ENCODE measurements at places on chromosomes 12 and 14.

GRCh38 chr12:112906712-112907414 is at the start of gene OAS1:
Gene OAS1 (plus strand): TSS chr12:112906962. CDS start chr12:112907040, 78 bp downstream.
- DNase-seq = peak; percentile 20

- no peak for DNase-seq
These were observed 25.2 kb downstream of the TMEM30B start for GRCh38 chr14:61255968-61256367.

DNA sequence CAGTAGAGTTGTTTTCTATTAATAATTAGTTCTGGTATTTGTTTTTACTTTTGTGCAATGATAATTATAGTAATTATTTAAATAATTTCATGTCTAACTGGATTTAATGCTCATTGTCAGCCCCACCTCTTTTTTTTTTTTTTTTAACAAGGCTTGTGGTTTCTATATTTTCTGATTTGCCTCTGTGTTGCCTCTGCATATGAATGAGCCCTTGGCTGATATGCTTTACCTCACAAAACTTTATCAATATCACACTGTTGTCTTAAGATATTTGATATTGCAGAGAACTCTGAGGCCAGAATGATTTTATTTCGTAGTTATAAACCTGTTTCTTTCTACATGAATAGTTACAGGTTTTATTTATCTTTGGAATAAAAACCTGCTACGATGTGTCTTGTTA is 116.2 kb upstream of the ATP2B1 start:
- no peak for DNase-seq

DNA sequence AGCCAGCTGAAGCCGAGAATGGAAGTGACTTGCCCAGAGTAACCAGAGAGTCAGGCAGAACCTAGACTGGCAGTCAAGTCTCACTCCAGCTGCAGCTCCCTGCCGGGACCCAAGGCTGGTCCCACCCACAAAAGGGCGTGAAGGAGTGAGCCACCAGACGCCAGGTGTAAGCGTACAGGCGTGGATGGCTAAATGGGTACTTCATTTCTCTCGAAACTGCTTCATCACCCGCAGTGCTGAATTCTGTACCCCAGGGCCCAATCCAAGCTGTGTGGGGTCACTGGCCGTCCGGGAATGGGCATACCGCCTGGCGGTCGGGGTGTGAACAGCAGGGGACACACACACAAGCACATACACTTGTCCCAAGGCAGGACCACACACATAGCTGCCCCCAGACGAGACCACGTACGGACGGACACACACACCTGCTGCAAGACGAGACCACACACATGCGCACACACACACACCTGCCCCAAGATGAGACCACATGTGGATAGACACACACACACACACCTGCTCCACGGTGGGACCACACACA is 34.8 kb downstream of the DEGS2 start:
- DNase-seq = no peak

GRCh38 chr12:11758510-11759493 is 109.3 kb downstream of the ETV6 start:
- DNase-seq = no peak

DNA sequence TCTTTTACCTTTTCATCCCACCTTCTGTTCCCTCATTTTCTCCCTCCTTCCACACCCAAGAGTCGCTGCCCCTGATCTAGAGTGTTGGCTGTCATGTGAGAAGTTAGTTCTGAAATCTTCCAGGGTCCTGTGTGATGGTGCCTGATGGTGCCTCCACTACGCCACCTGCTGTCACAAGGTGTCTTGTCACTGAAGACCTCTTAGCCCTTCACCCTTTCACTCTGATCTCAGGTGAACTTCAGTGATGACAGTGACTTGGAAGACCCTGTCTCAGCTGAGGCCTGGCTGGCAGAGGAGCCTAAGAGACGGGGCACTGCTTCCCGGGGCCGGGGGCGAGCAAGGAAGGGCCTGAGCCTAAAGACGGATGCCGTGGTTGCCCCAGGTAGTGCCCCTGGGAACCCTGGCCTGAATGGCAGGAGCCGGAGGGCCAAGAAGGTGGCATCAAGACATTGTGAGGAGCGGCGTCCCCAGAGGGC is 7.6 kb upstream of the PFDN5 start:
- DNase-seq = peak; percentile 78

GRCh38 chr12:109540526-109541412 is 32.5 kb downstream of the MMAB start:
- DNase-seq = no peak

- no peak for DNase-seq
These were observed 589.3 kb downstream of the SOX5 start for GRCh38 chr12:23359975-23360701.

DNA sequence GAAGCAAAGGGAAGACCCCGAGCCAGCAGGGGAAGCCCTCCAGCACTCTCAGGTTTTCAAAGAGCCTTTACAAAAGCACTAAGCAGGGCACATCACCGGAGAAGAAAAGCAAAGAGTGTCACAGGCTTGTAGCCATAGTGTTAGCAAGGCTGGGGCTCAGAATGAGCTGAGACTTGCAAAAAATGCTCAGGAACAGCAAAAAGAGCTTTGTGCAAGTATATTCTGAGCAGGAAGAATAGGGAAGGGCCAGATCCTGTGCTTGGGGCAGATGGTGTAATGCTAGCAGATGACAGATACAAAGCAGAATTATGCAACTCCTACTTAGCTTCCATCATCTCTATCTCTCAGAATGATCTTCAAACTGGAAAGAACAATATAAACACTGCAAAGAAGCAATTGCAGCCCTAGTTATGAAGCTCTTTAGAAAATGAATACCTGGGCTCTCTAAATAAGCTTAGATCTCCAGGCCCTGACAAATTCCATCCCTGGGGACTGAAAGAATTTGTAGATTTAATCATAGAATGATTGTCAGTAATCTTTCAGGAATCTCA is 23.7 kb upstream of the PARP11 start:
- DNase-seq = no peak

DNA sequence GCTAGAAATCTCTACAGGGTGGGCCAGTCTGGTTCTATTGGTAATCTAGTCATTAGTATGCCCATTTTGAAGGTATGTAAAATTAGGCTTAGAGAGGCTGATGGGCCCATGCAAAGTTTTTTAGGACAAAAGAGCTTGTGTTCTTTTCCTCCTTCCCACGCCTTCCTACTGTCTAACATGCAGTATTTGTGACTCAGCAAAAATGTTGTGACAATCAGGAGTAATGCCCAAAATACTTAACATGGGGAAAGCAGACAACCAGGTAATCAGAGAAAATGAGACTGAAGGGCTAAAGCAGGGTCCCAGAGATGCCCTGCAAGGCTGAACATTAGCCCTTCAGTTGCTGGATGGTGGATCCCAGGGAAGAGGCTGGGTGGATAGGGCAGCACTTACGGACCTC is 437.9 kb downstream of the BCL11B start:
- DNase-seq = no peak

- no peak for DNase-seq
These were observed 68.8 kb downstream of the ADCK1 start for GRCh38 chr14:77868552-77869285.

DNA sequence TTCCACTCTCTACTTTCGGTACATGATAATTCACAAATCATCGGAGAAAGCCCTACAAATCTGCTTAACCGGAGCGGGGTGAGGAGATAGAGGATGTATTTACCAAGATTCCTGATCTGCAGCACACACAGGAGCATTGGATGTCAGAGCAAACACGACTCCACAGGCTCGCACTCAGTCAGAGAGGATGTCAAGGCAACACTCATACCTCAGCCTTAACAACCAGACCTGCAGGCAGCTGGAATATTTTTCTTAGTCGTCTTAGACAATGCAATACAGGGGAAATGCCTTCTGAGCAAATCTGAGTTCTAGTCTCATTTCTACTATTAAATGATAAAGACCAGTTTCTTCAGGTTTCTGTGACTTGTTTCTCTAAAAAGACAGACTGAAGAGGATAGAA is 159.3 kb upstream of the CPNE8 start:
- no peak for DNase-seq

DNA sequence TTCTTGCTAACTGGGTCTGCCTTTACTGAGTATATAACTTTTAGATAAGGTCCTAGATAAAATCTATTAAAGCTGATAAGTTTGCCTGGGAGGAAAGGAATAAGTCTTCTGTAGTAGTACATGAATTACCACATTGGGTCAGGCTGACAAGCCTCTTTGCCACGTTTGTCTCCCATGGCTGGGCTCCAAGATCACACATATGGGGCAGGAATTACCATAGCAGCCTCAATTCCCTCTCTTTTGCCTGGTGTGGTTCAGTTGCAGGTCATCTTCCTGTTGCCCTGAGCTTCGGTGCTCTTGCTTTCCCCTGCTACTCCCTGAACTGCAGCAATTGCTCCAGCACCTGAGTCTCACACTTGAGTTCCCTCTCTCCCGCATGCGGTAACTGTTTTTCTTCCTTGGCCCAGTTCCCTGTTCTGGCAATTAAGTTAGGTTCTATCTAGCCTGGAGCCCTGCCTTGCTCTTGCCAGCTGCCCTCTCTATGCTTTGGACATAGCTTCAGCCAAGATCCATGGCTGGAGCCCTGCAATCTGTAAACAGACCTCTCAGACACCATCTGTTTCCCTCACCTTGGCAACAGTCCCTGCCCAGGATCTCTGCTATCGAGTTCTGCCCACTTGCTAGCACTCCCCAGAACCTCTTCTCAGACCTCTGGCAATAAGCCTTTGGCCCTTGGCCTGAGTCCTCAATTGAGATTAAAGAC is 5.8 kb upstream of the GLT8D2 start:
- peak; percentile 96 for DNase-seq

- no peak for DNase-seq
These were observed 37.4 kb downstream of the ANKRD9 start for GRCh38 chr14:102471921-102472790.

DNA sequence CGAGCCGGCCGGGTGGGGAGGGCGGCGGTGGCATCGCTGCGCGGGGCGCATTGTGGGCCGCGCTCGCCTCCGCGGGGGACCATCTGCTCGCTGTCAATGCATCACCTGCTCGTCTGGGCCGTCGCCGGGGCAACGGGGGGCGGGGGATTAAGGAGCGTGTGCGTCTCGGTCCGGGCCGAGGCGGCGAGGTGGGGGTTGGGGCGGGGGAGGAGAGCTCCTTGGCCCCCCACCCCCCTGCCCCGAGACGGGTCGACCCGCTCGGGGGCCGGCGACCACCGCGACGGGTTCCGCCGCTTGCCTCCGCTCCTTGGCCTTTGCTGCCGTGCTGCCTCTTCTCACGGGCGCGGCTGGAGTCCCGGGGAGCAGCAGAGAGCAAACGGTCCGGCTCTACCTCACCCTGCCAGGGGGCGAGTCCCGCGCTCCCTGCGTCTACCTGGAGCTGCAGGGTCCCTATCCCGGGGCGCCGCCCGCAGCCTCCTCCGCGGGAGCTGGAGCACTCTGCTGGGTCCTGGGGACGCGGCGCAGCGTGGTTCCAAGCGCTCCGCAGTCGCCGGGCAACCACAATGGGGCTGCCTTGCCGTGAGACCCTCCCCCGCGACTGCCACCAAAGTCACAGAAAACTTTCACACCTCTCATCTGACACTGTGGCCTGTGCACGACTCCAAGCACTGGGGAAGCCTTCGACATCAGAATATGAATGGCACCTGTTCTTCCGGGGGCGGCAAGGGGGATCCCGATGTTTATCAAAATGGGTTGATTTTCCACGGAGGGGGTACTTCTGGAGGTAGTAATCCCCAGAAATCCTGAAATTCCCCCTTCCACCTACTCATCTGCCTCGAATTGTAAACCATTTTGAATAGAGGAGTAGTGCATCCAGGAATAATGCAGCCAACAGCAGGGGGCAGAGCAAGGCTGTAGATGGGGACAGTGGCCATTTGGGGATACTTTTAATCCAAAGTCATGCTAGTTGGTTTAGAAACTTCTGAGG is at the start of gene C12orf42:
C12orf42 (minus strand) TSS at position 500 of the 988 bp plus-strand sequence. CDS start 17,542 bp downstream, outside the sequence.
- DNase-seq = peak; percentile 8

DNA sequence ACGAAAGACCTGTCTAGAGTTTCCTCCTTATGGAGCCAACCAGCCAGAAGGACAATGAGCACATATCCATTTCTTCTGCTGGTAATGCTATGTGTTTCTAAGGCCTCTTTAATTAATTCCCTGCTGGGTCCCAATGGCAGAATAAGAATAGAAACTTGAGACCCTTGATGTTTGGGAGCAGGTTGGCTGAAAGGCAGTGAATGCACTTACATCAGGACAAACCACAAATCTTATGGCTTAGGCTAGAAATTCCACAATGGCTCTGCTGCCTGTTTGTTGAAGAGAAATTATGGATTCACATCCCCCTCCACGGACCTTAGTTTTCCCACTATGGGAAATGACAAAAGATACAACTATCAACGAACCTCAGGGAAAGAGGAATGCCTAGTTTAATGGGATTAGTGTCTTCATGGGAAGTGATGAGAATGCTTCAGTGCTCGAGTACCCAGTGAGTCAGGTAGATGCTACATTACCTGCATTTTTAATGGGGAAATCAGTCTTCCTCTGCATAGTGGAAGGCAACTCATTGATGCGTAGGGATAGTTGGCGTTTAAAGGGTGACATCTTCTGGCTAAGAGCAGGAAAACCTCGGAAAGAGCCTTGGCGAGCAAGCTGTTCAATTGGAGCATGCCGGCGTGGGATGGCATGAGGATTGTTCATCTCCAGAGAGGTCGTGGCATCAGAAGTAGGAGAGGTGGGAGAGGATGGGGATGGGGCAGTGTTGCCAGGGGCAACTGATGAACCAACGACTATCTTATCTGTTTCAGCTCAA is 46.5 kb downstream of the PAPLN start:
- DNase-seq = no peak

GRCh38 chr12:132502149-132502881 is 12.4 kb downstream of the FBRSL1 start:
- no peak for DNase-seq

DNA sequence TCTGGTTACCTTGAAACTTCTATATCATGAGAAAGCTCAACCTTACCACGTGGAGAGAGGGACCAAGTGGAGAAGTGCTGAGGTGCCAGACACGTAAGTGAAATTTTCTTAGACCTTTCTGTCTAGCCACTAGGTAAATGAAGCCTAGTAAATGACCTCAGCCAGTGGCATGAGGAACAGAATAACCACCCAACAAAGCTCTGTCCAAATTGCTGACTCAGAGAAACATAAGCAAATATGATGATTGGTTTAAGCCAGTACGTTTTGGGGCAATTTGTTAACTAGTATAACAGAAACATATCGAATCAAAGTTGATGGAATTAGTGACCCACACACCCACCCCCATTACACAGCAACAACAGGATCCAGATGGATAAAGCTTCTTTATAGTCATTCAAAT is 75.2 kb upstream of the MAX start:
- DNase-seq = no peak

DNA sequence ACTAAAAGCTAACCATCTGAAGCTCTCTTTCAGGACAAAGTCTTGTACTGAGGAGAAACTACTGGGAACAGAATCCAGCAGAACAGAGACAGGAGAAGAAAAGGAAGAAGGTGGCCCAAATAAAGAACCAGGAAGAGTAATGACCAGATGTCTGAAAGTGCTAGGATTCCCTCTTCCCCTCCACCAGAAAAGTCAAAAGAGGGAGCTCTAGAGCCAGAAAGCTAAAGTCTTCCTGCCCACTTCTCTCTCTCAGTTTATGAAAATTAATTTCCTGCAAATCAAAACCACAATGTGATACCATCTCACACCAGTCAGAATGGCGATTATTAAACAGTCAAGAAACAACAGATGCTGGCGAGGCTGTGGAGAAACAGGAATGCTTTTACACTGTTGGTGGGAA is 47.2 kb downstream of the SPPL3 start:
- no peak for DNase-seq
